Stimulated activated CD8-positive, alpha-beta memory T cell treated with anti-CD3 and anti-CD28 coated beads, Interleukin-4, amount 100 ng/mL, for 4 hours (primary cell): ENCODE measurements at places on chromosomes 6 and 20.

DNA sequence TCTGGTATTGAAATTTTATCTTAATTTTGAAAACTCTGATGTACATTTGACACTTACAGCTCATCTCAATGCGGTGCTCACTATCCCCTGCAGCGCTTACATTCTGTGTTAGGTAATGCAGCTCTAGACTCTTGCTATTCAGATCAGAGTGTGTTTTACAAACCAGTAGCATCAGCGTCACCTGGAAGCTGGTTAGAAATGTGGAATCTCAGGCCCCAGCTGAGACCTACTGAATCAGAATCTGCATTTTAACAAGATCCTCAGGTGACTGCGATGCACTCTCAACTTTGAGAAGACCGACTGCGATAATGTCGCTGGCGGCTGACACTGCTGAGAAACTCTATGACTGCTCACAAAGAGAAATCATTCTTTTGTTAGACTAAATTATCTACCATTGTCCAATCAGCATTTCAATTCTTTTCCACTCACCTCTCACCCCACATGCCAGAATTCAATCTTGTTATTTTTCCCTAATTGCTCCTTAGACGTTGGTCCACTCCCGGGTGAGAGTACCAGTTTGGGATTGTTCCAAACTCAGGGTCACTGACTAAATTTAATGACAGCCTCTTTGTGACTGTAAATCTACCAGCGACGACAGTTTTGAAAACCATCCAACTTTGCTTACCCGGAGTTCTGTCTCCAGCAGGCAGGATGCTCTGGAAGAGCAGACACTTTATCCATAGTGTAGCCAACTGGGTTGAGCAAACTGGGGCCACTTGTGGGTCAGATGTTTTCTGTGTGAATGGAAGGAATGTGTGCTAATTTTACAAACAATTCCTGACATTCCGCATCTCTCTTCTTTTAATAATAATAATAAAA lies 140.1 kb upstream of the BTBD3 start:
- DNase-seq, result no peak

- DNase-seq, result no peak
These were observed 16.7 kb downstream of the PCMT1 start for GRCh38 chr6:149766156-149766769.

DNA sequence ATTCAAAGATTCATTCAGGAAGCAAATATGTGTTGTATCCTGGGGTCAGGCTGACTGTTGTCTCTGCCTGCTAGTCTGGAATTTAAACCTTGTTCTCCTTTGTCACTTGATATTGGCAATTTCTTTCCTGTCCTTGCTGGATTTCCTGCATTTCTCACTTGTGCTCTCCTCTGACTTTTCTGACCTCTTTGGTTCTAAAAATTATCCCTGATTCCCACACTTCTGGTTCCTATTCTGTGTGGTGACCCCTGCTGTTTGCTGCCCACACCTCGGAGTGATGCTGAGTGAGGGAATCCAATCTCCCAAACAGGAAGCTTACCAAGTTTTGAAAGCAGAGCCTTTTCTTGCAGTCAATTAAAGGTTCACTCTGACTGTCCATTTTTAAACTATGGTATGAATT lies 345.3 kb downstream of the CDKAL1 start:
- DNase-seq, result no peak

- no peak for DNase-seq
These were observed 30.9 kb upstream of the E2F3 start for GRCh38 chr6:20370801-20371200.

GRCh38 chr6:143200167-143200770 lies 139.6 kb downstream of the AIG1 start:
- DNase-seq, result no peak

GRCh38 chr6:8642131-8642530 lies 206.8 kb upstream of the SLC35B3 start:
- DNase-seq, result no peak

DNA sequence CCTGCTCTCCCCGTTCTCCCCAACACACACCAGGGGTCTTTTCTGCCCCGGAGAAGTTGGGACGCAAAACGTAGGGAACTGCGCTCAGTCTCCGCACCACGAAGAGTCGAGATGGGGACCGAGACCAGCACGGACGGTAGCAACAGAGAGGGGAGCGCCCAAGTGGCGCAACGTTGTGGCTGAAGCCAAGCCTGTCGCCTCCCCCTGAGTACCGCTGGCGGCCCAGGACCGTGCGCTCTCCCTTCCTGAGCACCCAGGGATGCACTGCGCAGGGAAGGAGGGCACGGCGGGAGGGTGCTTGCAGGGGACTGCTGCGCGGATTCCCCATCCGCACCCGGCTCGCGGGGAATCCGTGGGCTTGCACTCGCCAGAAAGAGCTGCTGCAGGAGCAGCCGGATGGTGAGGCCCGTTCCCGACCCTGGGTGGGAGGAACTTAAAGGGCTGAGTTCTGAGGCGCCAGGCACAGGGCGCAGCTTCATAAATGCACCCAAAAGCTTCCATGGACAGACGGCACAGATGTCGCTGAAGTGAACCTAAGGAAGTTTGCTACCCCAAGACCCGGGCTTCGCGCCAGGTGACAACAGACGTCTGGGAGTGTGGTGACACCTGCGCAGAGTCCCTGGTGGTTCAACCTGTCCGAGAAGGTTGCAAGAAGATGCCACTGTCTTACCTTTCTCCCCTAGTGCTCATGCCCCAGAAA lies 178.7 kb downstream of the TBXT start:
- no peak for DNase-seq

DNA sequence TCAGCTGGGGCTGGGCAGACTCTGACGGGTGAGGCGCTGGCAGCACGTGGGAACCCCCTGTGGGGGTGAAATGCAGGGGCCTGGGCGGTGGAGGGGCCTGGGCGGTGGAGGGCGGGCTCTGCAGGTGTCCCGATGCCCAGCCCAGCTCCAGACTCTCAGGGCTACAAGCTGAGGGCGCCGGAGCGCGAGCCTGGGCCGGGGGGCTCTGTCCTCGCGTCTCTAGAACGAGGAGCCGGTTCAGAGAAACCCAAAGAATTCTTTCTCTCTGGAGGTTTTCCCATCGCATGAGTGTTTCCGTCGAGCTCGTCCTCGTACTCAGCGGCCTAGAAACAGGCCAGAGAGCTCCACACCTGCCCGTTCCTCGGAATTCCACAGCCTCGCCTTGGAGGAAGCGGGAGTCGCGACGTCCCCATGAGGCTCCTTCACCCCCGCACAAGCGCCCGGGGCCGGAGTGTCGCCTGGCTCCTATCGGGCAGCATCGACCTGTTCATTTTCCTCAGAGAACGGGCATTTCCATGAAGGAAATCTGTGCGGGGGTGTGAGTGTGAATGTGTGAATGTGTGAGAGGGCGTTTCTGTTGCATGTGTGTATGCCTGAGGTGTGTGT lies 76.9 kb downstream of the SMOC2 start:
- no peak for DNase-seq

DNA sequence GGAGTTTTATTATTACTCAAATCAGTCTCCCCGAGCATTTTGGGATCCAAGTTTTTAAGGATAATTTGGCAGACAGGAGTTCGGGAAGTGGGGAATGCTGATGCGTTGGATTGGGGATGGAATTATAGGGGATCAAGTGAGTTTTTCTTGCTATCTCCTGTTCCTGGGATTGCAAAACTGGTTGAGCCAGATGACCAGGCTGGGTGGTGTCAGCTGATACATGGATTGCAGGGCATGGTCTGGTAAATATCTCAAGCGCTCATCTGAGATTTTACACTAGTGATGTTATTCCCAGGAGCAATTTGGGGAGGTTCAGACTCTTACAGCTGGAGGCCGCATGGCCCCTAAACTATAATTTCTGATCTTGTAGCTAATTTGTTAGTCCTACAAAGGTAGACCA lies 54.7 kb downstream of the ENPP1 start:
- DNase-seq, result no peak

- DNase-seq, result no peak
These were observed 19.2 kb downstream of the C6orf62 start for GRCh38 chr6:24699521-24700359.

GRCh38 chr6:142706210-142706609 lies 238.8 kb downstream of the HIVEP2 start:
- DNase-seq, result no peak

- no peak for DNase-seq
These were observed 147.3 kb downstream of the TTLL2 start for GRCh38 chr6:167472148-167472547.

GRCh38 chr6:33634161-33634727 lies 13.1 kb downstream of the ITPR3 start:
- DNase-seq, result no peak

DNA sequence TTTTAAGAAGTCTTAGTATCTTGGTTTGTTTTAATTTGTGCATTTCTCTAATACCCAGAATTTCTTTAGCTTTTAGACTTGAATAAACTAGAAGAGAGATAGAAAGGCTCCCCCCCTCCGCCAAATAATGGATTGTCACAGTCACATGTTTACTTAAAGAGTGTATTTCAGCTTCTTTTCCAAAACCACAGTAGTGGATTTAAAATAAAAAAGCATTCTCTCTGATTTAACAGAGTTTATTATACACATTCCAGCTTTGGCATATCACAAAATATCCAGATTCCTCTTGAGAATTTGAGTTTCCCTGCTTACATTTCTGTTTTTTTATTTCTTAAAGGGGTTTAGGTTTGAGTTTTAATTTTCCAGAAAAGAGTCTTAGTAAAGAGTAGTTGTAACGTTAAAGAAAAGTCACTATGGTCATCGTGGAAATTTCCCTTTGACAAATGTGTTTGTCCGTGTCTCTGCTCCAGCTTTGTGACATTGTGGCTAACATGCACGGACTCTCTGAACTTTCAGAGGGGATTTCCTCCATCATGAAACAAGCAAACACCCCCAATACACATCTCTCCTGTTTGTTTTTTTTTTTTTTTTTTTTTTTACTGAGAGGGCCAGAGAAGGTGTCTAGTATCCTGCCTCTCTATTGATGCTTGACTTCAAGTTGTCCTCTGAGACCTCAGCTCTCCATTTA lies 113.5 kb upstream of the SUPT3H start:
- no peak for DNase-seq

DNA sequence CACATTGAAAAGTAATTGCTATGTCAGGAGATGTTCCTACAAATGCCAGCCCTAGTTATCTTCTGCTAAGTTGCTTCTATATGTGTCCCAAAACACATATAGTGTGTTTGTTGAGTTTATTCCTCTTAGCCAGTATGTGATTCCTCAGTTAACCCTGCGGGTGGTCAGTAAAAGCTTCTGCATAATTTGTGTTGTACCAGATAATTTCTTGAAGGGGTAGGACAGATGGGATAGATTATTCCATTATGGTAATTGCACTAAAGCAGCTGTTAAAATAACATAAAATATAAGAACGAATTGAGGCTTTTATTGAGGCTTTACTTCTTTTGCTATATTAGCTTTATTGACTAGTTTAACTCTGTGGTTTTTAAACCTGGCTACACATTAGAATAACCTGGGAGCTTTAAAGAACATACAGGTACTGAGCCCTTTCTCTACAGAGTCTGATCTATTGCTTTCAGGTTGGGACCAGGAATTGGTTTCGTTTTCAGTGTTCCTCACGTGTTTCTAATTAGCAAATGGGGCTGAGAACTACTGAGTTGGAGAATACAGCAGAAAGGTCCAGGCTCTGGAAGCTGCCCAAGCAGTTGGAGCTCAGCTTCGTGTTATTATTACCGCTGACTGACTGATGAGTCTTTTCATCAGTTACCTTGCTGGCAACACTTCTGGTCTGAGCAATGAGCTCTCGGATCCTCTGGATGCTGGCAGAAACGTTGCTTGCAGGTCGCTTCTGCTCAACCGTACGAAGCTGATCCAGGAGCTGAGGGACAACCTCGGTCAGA lies 56.9 kb downstream of the FAM229B start:
- no peak for DNase-seq

DNA sequence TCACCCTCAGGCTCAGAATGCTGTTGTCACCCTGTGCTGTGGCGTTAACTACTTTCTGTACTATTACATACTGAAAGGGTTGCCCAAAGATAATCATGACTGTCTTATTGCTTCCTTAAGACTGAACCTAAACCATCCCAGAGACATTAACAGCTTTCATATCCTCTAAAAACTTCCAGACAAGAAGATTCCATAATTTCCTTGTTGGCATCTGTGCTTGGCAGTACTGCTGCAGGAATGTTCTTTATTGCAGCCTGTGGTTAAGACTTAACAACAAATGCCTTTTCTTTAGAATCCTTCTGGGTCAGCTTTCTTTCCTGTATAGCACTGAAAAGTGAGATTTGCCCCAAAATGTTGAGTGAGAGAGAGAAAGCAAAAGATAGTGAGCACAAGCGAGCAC lies 109.7 kb downstream of the GJA10 start:
- no peak for DNase-seq

DNA sequence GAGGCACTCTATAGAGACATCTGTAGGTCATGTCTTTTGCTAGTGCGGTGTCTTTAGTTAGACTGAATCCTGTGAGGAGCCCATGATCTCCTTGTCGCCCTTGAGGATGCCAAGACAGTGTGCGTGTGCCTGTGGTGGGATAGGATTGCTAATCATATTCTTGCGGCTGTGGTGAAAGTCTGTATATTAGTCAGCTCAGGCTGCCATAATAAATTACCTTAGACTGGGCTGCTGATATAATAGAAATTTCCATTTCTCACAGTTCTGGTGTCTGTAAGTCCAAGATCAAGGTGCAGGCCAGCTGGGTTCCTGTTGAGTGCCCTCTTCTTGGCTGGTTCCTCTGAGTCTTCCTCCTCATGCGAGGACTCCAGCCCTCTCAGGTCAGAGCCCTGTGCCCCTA lies 141.2 kb downstream of the JARID2 start:
- DNase-seq, result no peak

GRCh38 chr20:33660035-33660684 lies 2.0 kb upstream of the C20orf144 start:
- no peak for DNase-seq

GRCh38 chr6:137903933-137904821 lies 37.1 kb downstream of the TNFAIP3 start:
- DNase-seq, result no peak

GRCh38 chr6:114712129-114712662 lies 369.4 kb upstream of the HS3ST5 start:
- DNase-seq, result no peak
